Nasal cavity respiratory epithelium epithelial cell of viscerocranial mucosa (primary cell): ENCODE measurements at places on chromosomes 4 and X. TPM values are rescaled to one million over a fixed set of nuclear protein-coding genes. Genes with fewer than 3 reads are reported as not detected.

The CTPS2 gene
- total RNA-seq: 5.8 and 15.3 TPM in 2 replicates

The WNK3 gene
- 0.68 and 1.8 TPM in 2 replicates for total RNA-seq

The G3BP2 gene
- total RNA-seq: 201 and 299 TPM in 2 replicates

The OTUD6A gene
- not detected in 2 replicates for total RNA-seq

The NSUN7 gene
- 3.6 and 4.1 TPM in 2 replicates for total RNA-seq

The PRSS12 gene
- 28.4 and 31.1 TPM in 2 replicates for total RNA-seq

The HPRT1 gene
- 11.3 and 15.7 TPM in 2 replicates for total RNA-seq

The MEPE gene
- not detected in 2 replicates for total RNA-seq

The QDPR gene
- total RNA-seq: 14.0 and 18.7 TPM in 2 replicates

The TXK gene
- 0.34 and 0.57 TPM in 2 replicates for total RNA-seq

The SMIM31 gene
- total RNA-seq: not detected in 2 replicates

The SMPX gene
- not detected in 2 replicates for total RNA-seq
